T-cell (primary cell): ENCODE measurements at places on chromosomes 6 and 20. TPM values are rescaled to one million over a fixed set of nuclear protein-coding genes. Genes with fewer than 3 reads are reported as not detected.

GRCh38 chr6:150681578-150682395, 82.1 kb downstream of the PLEKHG1 start:
- DNase-seq, result no peak
- no peak overlapping the region for H3K4me3 ChIP-seq
- H3K4me1 ChIP-seq, result peaks cover 7% of the 10 kb centered on the region

GRCh38 chr20:17868151-17868550, 100.4 kb downstream of the SNX5 start:
- no peaks in the 10 kb centered on the region for H3K4me1 ChIP-seq
- H3K27ac ChIP-seq, result no peak overlapping the region
- DNase-seq, result no peak
- no peak overlapping the region for H3K4me3 ChIP-seq

GRCh38 chr6:2103765-2104523, 141.5 kb downstream of the GMDS start:
- no peaks in the 10 kb centered on the region for H3K4me1 ChIP-seq
- H3K36me3 ChIP-seq, result no peaks in the 10 kb centered on the region
- DNase-seq, result no peak
- no peaks in the 10 kb centered on the region for H3K27me3 ChIP-seq

GRCh38 chr6:53322188-53323029, 26.3 kb downstream of the ELOVL5 start:
- H3K4me1 ChIP-seq, result peaks cover 19% of the 10 kb centered on the region
- H3K27me3 ChIP-seq, result no peaks in the 10 kb centered on the region
- no peak for DNase-seq
- H3K4me3 ChIP-seq, result no peak overlapping the region
- H3K27ac ChIP-seq, result no peak overlapping the region

DNA sequence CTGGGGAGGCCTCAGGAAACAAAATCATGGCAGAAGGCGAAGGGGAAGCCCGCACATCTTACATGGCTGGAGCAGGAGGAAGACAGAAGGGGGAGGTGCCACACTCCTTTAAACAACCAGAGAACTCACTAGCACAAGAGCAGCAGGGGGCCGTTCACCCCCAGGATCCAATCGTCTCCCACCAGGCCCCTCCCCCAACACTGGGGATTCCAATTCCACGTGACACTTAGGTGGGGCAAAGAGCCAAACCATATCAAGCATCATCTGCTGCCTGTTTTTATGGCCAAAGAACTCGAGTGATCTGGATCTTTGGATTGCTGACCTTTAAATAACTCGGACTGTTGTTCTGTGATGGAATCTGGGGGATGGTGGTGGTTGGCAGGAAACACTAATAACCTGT, 28.0 kb downstream of the PNLDC1 start:
- no peak overlapping the region for H3K4me3 ChIP-seq
- DNase-seq, result no peak
- H3K36me3 ChIP-seq, result no peaks in the 10 kb centered on the region
- H3K4me1 ChIP-seq, result peaks cover 4% of the 10 kb centered on the region
- H3K27me3 ChIP-seq, result no peaks in the 10 kb centered on the region

Gene C20orf144
- total RNA-seq, result 0.16 TPM

Gene GSTA1
- 1.1 TPM for total RNA-seq

Gene RBCK1
- 93.4 TPM for total RNA-seq
